ENCODE measurements at places on chromosomes 11 and 22. TPM values are rescaled to one million over a fixed set of nuclear protein-coding genes. Genes with fewer than 3 reads are reported as not detected.

DNA sequence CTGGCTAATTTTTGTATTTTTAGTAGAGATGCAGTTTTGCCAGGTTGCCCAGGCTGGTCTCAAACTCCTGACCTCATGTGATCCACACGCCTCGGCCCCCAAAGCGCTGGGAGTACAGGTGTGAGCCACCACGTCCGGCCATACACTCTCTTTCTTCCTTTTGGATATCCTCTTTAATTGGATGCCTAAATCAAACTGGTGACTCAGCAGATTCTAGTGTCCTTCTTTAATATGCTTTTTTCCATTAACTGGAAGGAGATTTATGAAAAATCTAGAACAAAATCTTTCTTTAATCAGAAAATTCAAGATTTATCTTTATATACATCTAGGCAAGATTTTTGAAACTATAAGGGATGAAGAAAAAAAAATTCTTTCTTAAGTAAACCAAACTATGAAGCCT is 969.3 kb upstream of the CCDC90B start:
- DNase-seq, result no peak

DNA sequence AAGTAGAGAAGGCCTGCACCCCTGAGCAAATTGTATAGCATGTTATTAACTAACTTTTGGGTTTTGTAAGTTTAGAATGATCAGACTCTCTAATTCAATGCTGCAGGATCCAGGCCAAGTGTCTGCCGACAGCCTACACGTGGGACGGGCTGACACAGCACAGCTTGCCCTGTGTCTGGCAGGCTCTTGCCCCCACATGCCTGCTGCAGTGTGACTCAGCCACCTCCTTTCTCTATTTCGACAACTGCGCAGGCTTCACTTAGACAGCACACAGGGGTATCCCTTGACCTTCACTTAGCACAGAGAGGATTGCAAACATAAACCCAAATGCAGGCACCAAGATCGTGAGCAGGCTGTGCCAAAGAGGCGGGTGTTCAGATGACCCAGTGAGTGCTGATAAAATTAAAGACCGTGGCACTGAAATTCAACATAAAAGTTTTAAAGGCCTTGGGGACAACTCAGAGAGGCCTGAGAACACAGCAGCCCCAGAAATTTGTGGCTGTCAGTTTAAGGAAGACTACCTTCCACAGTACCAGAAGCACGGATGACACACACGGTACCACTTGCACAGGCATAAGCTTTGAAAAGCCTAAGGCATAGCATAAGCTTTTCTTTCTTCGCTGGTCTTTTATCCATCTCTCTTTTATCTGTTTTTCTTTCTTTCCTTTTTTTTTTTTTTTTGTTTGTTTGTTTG is 37.8 kb downstream of the SCN3B start:
- no peak for DNase-seq

FOSL1 gene
- total RNA-seq, result 1.9 TPM

MYRF gene
- total RNA-seq, result 3.4 TPM

GRAP2 gene
- 263 TPM for total RNA-seq

RAB3IL1 gene
- total RNA-seq, result 0.28 TPM

- DNase-seq, result no peak
Measured at GRCh38 chr11:15258433-15259165, 143.9 kb downstream of the INSC start.

DNA sequence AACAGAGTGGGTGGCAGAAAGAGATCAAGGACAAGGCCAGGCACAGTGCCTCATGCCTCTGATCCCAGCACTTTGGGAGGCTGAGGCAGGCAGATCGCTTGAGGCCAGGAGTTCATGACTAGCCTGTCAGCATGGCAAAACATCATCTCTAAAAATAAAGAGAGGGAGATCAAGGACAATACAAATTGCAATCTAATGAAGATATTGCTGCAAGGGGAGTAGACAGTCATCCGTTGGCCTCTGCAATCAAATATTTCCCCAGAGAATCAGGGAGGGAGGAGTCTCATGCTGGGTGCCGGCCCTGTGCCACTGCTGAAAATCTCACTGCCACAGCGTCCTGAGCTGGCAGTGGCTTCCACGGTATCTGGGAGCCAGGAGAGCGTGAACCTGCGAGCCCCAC is 19.4 kb upstream of the IL17RA start:
- no peak for DNase-seq

GRCh38 chr11:12234221-12234620 is 123.8 kb downstream of the MICAL2 start:
- DNase-seq, result no peak

All from activated naive CD8-positive, alpha-beta T cell treated with anti-CD3 and anti-CD28 coated beads, Interleukin-2, amount 10 ng/mL, durations not matched to agents 7 days and 5 days (primary cell).